ENCODE measurements at places on chromosomes 11 and 22.

DNA sequence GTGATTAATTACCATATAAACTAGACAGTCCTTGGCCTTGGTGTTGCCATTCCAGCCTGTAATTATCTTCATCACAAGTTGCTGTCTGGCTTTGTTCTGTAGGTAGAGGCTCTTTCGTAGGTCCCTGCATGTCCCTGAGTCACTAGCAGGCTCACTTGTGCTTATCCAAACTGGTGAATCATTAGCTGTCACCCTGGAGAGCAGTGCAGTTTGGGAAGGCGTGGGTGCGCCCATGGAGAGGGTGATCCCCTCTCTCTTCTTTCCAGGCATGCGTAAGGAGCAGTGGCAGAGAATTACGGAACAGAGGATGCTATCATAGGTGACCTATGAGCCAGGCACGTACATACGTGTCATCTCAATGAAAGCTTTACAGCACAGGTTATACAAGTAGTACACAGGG, 11.0 kb upstream of the EHF start:
- DNase-seq, result no peak

- no peak for DNase-seq
Measured at GRCh38 chr11:27228232-27228905, 134.6 kb downstream of the CCDC34 start.

GRCh38 chr22:39369186-39369585, 19.4 kb downstream of the SYNGR1 start:
- no peak for DNase-seq

- DNase-seq, result no peak
Measured at GRCh38 chr11:92765082-92765840, 204.2 kb upstream of the MTNR1B start.

GRCh38 chr11:12114193-12115033, 4.0 kb downstream of the MICAL2 start:
- no peak for DNase-seq

- DNase-seq, result no peak
Measured at GRCh38 chr22:27518531-27519340, 282.8 kb downstream of the MN1 start.

DNA sequence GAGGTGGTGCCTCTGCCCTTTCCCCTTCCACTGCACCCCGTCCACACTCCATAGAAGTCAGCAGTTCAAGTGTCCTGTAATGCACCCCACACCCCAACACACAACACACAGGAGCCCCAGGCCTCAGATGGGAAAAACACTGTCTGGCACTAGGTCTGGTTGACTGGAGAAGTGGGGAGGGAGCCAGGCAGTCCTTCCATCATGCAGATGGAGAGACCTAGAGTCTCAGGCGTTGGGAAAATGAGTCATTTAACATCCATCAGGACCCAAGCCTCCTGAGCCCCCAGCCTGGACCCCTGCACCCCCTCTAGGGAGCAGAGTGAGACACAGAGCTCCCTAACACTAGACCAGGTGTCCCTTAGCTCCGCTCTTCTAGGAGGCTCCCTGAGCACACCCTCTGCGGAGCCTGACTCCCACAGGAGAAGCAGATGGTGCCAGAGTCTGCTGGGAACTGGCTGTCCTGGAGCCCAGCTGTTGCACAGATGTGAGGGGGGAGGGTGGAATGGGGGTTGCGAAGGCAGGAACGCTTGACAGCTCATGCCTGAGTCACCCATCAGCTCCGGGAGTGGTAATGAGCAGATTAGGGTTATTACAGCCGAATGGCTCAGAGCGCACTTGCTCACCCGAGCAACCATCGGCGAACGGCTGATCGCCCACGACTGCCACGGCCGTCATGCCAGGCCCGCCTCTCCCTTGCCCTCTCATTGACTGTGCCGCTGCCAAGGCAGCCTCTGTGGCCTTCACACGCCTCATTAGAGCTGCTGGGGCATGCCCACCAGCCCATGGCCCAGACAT, 22.1 kb upstream of the SYT7 start:
- DNase-seq, result no peak

GRCh38 chr11:36165621-36166397, 123.4 kb downstream of the COMMD9 start:
- no peak for DNase-seq

- DNase-seq, result no peak
Measured at GRCh38 chr22:17536269-17536668, 27.0 kb upstream of the SLC25A18 start.

- no peak for DNase-seq
Measured at GRCh38 chr11:106745941-106746340, 272.3 kb downstream of the GUCY1A2 start.

GRCh38 chr11:116335891-116336290, 436.9 kb downstream of the BUD13 start:
- no peak for DNase-seq

- DNase-seq, result no peak
Measured at GRCh38 chr11:46300270-46300669, 22.8 kb downstream of the CREB3L1 start.

DNA sequence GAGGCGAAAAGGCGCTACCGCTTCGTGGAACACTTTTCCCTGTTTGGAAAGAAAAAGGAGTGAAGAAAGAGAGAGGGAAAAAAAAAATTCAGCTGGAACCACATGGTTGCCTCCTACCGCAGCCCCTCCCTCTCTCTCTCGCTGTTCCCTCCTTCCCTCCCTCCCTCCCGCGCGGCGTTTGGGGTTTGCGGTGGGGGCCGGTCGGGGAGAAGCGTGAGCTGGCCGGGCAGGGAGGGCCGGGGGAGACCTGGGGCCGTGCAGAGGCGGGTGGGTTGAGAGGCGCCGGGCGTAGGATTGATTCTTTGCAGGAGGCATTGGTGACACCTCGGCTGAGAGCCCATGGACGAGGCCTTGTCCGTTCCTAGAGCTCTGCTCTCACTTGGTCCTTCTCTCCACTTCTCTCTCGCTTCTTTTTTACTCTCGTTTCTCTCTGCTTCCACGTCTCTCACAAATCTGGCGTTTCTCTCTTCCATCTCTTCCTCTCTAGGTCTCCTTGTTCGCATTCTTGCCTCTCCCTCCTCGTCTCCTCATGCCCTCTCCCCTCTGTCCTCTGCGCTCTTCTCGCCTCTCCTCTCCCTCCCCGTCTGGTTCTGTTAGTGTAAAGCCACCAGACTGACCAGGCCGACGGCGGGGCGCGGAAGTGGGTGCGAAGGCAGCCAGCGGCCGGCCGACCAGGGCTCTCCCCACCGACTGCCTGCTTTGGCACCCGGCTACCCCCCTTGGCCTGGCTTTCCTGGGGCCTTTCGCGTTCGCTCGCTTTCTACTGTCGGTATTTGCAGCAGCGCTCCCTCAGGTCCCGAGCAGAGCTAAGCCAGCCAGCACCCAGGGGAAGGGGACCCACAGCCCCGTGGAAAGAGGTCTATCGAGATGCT, at the start of gene CLMP:
CLMP (minus strand) TSS at position 61 of the 872 bp plus-strand sequence. CDS start 308 bp downstream, outside the sequence.
- DNase-seq, result no peak

DNA sequence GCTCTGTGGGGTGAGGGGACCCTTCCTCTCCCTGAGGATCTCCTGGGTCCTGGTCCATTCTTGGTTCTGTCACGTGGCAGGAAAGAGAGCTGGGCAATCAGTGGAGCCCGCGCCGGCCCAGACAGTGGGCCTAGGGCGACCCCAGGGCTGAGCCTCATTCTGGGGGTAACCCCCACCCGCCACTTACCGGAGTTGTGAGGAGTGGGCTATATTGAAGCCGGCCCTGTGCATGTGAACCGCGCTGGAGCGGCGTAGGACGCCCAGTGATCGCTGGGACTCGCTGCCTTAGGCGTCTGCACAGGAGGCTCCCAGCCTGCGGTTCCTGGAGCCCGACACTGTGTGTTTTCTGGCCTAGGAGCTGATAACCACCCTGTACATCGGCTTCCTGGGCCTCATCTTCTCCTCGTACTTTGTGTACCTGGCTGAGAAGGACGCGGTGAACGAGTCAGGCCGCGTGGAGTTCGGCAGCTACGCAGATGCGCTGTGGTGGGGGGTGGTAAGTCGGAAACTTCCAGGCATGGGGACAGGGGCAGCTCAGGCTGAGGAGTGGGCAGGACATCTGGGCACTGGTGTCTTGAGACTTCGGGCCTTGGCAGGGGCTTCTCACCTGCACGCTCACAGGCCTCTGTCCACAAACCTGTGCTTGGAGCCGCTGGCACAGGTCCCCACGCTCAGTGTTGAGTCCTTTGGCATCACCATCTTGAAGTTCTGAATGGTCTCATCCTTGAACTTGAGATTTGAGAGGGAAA, 127.1 kb downstream of the KCNQ1OT1 start:
- DNase-seq, result no peak

DNA sequence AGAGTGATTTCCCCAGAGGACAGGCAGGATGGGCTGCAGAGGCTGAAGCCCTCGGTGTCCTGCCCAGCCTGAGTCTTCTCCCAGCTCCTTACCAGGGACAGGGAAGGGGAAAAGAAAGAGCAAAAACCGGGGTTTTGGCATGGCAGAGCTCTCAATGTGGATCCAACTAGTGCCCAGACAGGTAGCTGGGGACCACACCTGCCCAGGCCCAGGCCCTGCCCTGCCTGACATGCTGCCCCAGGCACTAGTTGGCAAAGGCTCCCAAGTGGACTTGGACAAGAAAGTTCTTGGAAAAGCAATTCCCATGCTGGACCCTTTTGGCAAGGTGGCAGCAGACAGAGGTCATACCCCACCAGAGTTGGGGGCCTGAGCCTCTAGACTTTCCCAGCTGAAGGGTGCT, 31.1 kb downstream of the NECTIN1 start:
- no peak for DNase-seq

DNA sequence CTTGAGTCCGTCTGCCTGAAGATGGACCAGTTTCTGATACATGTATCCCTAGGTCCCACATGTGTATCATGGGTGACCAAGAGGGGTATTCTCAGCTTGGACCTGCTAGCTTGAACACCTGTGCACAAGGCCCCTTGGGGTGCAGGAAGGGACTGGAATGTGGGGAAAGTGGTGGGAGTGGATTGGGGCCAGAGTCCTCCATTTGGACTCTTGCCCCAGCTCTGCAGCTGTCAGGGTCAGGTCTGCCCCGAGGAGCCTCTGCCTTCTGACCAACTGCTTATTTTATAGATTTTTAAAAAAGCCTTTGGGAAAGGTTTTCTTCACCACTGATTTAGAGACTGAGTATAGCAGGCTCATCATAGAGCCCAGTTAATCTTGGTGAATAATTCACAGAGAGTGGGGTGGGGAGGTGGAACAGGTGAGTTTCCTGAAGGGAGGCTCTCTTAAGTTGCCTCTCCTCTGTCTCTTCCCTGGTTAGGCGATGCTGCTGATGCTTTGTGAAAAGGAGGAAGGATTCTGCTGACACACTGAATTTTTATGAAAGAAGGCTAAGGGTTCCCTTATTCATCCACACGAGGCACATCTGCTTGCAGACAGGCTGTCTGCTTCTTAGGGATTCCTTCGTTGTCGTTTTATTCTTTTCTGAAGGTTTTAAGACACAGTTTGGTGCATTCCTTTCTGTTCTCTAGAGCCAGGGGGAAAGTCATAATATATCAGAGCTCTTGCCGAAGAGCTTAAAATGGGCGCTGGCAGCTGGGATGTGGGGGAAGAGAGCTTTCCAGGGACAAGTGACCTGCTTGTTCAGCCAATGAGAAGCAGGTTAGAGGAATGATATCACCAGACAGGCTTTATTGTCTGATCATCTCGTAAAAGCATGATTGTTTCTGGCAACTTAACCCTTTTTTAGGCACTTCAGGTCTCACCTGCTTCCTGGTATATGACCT, 19.9 kb downstream of the TRIM44 start:
- DNase-seq, result no peak

DNA sequence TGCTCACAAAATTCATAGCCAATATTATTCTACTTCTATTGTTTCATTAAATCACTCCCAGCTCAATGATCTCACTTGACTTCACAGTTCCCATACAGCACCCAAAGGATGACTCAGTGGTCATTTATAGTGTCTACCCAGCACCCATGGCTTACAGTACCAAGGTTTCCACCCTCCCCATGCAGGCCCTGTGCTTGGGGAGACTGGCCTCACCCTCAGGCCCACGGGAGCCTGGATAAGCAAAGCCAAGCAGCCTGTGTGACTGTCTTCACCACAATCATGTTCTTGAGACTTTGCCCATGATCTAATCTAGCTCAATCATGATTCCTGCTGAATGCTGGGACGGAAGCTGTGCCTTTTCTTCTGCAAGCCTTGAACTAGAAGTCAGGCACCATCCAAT, 97.6 kb downstream of the SLC36A4 start:
- DNase-seq, result no peak

- no peak for DNase-seq
Measured at GRCh38 chr11:115656041-115656440, 151.8 kb upstream of the CADM1 start.

- no peak for DNase-seq
Measured at GRCh38 chr11:71999362-71999761, 653 bp downstream of the IL18BP start.

DNA sequence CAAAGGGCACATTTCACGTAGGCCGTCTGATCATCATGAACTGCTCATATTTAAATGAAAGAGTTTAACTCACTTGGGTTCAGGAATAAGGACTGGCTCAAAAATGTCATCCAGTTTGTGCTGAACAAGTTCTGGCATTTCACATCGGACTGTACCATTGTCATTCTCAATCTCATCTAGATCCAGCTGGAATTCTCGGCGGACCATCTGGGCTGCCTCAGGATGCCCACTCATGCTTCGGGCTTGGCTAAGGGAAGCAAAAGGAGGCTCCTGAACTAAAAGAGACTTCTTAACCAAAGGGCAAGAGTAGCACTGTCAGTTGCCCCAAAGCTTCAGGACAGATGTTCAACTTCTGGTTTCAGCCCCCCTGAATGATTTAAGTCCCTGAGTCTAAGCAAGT, 40.2 kb downstream of the F2 start:
- no peak for DNase-seq

DNA sequence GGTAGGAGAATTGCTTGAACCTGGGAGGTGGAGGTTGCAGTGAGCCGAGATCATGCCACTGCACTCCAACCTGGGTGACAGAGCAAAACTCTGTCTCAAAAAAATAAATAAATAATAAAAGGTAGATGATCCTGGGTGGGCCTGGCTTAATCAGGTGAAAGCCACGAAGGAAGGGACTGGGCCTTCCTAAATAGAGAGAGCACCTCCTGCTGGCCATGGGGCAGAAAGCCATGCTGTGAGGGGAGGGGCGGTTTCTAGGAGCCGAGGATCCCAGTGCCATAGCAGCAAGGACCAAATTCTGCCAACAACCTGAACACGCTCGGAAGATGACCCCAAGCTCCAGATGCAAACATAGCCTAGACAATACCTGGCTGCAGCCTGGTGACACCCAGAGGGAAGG, 24.5 kb upstream of the DGKZ start:
- DNase-seq, result no peak

DNA sequence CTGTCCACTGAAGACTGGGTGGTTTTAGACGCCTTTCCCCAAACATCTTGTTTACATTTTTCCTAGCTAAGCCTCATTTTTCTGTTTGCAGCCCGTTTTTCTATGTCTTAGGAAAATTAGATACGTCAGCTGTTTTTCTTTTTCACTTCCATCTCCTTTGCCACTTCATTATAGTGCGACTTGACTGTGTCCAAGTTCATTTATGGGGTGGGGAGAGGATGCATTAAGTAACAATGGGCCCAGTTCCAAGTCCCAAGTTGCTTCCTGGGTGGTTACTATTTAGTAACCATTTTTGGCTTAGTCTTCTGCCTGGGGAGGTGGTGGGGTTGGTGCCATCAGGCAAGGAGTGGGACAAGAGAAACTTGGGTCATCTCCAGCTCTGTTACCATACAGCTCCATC, 83.0 kb downstream of the TRAF6 start:
- DNase-seq, result no peak
